ENCODE measurements at places on chromosomes 12 and 14. TPM values are rescaled to one million over a fixed set of nuclear protein-coding genes. Genes with fewer than 3 reads are reported as not detected.

ESYT1 gene
- total RNA-seq, result 64.7 TPM

APOF gene
- total RNA-seq, result not detected

STON2 gene
- total RNA-seq, result 60.4 TPM

DNA sequence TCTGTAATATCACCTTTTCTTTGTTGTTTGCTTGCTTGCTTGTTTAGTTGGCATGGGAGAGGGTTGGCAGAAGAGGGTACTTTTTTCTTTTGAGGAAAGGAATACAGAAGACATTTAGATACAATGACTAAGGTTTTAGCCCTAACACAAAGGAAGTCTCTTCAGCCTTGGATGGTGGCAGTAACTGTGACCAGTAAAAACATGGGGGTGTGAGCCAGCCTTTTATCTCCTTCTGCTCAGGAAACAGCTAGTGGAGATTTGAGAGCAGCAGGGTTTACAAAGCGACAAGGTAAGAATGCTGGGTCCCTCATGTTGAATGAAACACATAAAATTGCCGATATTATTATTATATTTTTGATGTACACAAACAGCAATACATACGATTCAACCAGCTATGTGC is 40.4 kb downstream of the SLC8A3 start:
- DNase-seq, result no peak

DNA sequence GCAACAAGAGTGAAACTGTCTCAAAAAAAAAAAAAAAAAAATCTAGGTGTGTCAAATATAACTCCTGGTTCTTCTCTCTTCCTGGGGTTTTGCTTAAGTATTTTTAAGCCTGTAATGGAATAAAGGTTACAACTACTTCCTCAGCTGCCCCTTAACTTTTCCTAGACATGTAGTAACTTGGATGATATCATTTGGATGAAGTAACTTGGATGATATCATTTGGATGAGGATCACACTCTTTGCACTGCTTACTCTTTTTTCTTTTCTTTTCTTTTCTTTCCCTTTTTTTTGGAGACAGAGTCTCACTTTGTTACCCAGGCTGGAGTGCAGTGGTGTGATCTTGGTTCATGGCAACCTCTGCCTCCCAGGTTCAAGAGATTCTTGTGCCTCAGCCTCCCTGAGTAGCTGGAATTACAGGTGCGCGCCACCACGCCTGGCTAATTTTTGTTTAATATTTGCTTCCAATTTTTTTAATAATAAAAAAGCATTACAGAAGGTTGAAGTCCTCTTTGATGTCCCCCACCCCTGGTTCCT is 775 bp upstream of the FAM186A start:
- DNase-seq, result no peak

WNT1 gene
- not detected for total RNA-seq

MDGA2 gene
- 0.27 TPM for total RNA-seq

HOXC11 gene
- 0.47 TPM for total RNA-seq

LRTM2 gene
- not detected for total RNA-seq

SLCO1B1 gene
- 0.09 TPM for total RNA-seq

- no peak for DNase-seq
These were observed 1.0 kb downstream of the HOMEZ start for GRCh38 chr14:23284654-23285529.

GRCh38 chr12:7582796-7583195 is 79.2 kb upstream of the CD163 start:
- no peak for DNase-seq

GRCh38 chr12:65427646-65428045 is 149.2 kb downstream of the MSRB3 start:
- no peak for DNase-seq

- DNase-seq, result no peak
These were observed 20.7 kb downstream of the PELI2 start for GRCh38 chr14:56138928-56139327.

KRT71 gene
- total RNA-seq, result not detected

- no peak for DNase-seq
These were observed 10.0 kb upstream of the TEX22 start for GRCh38 chr14:105388110-105388951.

DNA sequence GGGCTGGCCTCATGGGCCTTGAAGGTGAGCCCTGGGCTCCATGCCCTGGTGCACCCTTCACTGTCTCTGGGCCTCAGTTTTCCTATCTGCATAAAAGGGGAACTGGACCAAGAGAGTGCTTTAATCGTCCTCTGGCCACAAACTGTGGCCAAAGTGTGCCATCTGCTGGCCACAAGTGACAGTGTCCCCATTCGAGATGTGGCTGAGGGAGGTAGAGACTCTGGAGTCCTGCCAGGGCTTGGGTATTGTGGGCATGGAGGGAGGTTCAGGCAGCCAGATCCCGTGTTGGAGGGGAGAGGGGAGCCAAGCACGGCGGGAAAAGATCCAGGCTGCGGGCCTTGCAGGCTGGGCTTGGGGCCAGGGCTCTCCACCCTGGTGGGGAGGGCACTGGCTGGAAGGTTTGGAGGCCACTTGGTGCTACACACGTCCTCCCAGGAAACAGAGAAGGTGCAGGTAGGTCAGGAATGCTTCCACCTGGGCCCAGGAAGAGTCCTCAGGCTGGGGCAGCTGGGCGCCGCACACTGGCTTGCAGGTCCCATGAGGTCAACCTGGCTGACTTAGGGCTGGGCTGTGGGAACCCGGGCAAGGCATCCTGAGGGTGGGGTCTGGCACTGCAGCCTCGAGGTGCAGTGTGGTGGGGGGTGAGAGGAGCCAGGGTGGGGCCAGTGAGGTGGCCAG is 7.3 kb upstream of the KIF26A start:
- peak; percentile 61 for DNase-seq

TMEM117 gene
- total RNA-seq, result 35.3 TPM

GRCh38 chr12:96402061-96402460 is 1.8 kb upstream of the CDK17 start:
- DNase-seq, result no peak

GRCh38 chr14:80978403-80978802 is 23.0 kb downstream of the TSHR start:
- no peak for DNase-seq

CKAP4 gene
- total RNA-seq, result 174 TPM

DNA sequence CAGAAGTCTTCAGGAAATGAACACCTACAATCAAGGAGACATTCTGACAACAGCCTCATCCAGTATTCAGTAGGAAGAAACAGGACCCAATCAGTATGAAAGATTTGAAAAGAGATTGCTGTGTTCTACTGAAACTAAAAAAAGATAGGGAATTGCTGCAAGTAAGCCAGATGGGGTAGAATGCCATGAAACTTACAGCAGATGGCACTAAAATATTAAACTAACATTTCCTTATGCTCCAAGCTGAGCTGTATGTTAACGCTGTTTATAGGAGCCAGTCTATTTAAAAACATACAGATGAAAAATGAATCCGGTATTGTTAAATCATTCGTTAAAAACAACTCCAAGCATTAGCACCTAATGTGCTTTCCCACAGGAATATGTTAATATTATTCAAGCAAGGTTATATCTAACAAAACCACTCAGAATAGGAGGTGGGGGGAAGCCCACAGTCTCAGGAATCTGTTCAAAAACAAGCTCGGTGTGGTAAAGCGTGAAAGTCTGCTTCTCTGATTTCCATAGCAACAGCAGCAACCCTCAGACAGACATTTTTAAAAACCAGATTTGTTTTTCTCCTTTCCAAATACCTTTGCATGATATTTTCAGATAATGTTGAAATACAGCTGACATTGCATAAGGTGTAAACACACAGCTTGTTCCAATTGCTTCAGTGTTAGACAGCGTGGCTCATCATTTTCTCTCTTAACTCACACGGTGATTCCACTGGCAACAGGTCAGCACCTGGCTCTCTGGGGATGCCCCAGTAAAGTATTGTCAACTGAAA is 131.4 kb upstream of the CCDC175 start:
- DNase-seq, result no peak

HOTAIR gene
- 1.1 TPM for total RNA-seq

- peak; percentile 60 for DNase-seq
These were observed 111.4 kb downstream of the EGLN3 start for GRCh38 chr14:33839193-33840076.

GRCh38 chr14:32618991-32619390 is 289.9 kb downstream of the AKAP6 start:
- DNase-seq, result no peak

SOCS2 gene
- total RNA-seq, result 13.9 TPM

DNA sequence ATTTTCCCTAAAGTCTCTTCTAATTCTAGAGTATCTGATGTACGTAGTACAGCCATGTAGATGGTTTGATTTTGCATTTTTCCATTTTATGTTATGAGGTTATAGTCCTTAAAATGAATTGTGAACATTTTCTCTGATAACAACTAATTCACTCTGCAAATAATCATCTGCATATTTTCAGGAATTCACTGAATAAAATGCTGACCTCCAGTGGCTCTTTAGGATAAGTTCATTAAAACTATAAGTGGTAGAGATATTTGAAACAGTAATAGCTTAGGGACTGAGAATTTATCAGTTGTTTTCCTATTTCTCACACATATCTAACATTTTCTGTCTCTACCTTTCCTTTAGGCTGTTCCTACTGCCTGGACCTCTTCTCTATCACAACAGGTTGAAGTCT is 4.4 kb downstream of the MSRB3 start:
- no peak for DNase-seq

LIN7A gene
- total RNA-seq, result 9.0 TPM

ZC2HC1C gene
- 2.3 TPM for total RNA-seq

DNA sequence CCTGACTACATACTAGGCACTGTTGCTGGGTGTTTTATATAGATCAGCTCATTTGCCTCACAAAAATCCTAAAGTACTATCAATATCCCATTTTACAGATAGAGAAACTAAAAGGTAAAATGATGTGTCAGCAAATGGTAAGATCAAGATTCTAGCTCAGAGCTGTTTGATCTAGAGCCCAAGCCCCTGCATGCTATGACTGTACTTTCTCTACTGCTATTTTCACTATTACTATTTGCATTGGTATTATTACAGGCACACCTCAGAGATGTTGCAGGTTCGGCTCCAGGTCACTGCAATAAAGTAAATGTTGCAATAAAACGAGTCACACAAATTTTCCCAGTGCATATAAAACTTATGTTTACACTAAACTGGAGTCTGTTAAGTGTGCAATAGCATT is 10.9 kb downstream of the ISCU start:
- DNase-seq, result no peak

DNA sequence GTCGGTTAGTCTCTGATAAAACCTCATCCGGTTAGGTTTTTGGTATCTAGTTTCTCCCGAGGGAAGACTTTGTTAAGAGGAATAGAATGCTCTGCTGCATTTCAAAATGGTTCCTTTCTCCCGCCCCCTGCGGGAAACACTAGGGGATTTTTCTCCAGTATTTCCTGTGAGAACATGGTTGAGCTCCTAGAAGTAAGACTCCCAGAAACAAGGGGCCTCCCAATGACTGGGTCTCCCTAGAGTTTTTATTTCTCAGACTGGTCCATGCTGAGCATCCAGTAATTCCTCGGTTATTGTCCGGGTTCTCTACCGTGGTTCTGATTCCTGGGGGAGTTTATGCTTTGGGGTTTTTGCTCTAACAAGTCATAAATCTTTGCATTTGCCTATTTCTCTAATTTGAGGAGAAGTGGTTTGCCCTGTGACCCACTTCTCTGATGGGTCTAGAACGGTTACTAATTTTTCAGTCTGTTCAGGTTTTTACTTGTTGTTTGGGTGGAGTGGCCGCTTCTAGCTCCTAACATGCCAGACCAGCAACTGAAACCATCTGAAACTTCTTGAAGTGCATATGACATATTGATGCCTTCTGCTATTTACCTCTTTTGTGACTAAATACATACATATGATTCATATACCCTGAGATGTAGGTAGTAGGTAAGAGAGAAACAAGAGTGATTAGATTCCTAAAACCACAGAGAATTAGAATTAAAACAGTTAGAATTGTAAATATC is 25.1 kb downstream of the TESPA1 start:
- DNase-seq, result no peak

GRCh38 chr12:20931894-20932293 is 121.4 kb downstream of the SLCO1B3 start:
- no peak for DNase-seq

DNA sequence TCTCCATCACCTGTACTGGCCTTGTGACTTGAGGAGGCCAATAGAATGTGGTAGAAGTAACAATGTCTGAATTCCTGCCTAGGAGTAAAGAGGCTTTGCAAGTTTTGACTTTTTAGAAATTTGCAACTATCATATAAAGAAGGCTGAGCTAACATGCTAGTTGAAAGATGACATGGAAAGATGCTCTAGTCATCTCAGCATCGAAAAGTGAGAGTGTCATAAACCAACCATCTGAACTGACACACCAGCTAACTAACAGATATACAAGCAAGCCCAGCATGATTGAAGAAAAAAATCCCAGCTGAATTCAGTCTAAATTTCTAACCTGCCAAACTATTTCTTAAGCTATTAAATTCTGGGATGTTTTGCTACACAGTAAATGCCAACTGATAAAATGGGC is 116.8 kb downstream of the NELL2 start:
- no peak for DNase-seq

PTCSC3 gene
- not detected for total RNA-seq

DNA sequence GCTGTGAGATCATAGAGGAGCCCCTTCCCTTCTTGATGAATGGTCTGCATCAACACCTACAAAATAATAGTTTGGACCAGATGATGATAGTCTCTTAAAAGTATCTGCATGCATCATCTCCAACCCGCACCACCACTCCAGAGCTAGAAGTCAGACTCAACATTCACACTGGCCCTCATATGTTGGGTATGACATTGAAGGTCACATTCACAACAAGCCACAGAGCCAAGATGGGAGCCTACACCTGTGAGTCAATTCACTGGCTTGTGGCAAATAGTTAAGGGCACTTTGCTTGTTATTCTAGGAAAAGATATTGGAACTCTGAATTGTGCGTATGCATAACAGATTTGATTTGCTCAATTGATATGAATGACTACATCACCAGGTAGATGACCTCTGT is 1197.9 kb downstream of the VRK1 start:
- no peak for DNase-seq

SERPINA10 gene
- total RNA-seq, result not detected

DNA sequence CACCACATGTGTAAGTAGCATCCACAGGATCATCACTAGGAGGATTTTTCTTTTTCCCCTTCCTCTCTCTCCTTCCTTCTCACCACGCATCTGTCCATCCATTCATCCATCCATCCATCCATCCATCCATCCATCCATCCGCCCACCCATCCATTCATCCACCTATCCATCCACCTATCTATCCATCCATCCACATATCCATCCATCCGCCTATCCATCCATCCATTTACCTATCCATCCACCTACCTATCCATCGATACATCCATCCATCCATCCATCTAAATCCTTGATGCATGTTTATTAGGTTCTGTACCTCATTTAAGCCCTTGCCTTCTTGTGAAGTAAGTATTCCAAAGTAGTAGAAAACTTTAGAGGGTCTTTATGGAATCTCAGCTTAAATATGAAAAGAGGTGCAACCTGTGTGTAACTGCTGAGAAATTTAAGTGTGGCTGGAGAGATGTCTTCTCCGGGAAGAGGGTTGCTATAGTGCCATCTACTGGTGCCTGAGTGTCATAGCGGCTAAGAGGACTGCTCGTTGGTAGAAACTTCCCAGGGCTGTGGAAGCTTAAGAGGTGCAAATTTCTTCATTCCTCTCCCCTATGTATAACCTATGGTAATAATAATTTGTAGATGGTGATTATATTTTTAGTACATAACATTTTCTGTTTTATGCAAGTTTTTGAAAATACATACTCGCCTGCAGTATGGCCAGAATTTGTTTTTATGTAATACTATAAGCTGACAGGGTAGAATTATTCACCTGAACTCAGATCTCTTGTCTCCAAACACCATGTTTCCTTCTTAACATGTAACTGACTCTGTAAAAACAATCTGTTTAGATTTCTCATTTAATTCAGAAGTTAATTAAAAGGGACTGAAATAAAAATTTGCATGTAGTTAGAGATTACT is 46.0 kb downstream of the MYO1H start:
- DNase-seq, result no peak

TMEM52B gene
- total RNA-seq, result 0.97 TPM

Data from mesothelial cell of epicardium (in vitro differentiated cells).